ENCODE measurements at places on chromosomes 5 and 9.
A peak's percentile ranks its signal among the peaks of the same experiment; 100 is the strongest.

DNA sequence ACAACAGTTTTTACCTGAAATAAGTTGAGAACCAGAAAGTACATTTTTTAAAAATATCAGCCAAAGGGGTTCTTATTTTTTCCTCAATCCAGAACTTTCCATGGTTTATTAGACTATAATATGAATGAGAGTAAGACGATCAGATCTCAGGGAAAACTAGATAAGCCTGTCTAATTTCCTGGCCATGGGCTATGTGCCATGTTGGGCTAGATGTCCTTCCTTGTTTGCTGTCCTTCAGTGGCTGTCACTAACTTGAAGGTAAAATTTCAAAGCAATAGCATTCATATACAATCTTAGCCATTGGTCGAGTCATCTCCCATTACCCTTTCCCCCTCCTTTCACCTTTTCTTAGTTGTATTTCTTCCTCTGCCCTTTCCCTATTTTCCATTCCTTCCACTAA, 179.5 kb upstream of the PPP1R2B start:
- DNase-seq: no peak

- DNase-seq: no peak
These were observed 98.0 kb upstream of the MAP1B start for GRCh38 chr5:72009280-72009679.

DNA sequence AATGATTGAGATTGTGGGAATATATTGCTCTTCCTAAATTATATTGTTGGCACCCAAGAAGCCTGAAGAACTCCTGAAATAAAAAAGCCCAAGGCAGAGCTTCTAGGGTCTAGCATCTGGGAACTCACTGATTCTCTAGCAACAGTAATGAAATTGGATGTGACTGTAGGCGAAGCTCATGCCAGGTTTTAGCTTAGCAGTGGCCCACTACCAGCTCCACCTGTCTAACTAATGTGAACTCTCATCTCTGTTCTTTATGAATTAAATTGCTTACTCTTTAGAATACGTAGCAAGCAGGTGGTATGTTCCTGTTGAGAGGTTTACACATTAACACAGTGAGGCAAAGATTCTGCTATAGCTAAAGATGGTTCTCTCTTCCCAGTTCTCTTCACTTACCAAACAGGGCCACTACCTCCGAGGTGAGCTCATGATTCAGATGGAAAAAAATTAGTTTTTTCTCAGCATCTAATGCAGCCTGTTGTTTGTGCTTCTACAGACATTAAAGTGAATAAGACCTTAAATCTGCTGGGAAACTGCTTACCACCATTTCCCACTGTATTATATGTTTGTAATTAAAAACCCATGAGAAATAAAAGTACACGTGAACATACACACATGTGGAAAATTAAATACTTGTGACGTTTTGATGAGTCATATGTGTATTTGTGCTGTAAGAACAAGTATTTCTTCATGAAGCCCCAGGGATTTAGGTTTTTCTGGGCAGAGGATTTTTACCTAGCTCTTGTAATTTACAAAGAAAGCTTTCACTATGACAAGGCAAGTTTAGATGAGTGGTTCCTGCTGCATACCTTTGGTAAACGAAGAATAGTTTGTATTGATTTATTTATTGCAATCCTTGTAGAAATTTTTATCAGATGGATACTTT, 360.1 kb downstream of the KDM4C start:
- no peak for DNase-seq

DNA sequence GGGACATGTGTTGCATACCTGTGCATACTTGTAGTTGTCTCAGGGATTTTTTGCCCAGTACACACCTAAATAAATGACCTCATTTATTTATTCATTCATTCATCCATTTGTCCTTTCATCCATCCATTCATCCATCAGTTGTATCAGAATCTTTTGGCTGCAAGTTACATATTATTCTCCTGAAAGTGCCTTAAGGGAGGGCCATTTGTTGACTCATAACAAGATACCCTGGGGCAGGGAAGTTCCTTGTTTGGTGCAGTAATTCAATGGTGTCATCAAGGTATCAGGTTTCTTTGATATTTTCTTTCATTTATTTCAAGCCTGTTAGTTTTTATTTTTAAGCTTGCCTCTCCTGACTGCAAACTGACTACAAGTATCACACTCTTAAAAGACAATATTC, 597.9 kb upstream of the TLE4 start:
- DNase-seq: no peak

- no peak for DNase-seq
These were observed 32.8 kb downstream of the SECISBP2 start for GRCh38 chr9:89350988-89351557.

GRCh38 chr9:131743096-131743495, 3.2 kb upstream of the RAPGEF1 start:
- DNase-seq: no peak

- no peak for DNase-seq
These were observed 107.4 kb downstream of the TUSC1 start for GRCh38 chr9:25570802-25571201.

- no peak for DNase-seq
These were observed 50.6 kb upstream of the ANGPTL2 start for GRCh38 chr9:127173063-127173462.

GRCh38 chr5:134874831-134875655, 872 bp downstream of the TXNDC15 start:
- DNase-seq: peak; percentile 44

GRCh38 chr9:133158695-133159094, 5.0 kb downstream of the GBGT1 start:
- DNase-seq: no peak

DNA sequence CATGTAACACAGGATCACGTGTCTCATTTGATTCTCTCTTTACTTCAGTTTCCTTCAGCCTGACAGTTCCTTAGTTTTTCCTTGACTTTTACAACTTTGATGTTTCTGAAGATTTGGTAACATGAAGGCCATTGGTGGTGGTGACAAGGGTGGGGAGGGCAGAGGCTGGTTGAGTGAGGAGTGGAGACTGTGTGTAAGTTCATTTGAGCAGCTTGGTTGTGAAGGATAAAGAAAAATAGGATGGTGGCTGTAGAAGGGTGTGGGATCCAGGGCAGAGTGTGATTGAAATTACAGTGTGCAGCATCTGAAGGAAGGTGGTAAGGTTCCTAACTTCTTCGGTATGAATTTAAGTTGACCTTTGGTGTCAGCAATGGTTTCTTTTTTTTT, 20.4 kb downstream of the SUB1 start:
- DNase-seq: no peak

- DNase-seq: no peak
These were observed 5.9 kb downstream of the FAM193B start for GRCh38 chr5:177548495-177548894.

DNA sequence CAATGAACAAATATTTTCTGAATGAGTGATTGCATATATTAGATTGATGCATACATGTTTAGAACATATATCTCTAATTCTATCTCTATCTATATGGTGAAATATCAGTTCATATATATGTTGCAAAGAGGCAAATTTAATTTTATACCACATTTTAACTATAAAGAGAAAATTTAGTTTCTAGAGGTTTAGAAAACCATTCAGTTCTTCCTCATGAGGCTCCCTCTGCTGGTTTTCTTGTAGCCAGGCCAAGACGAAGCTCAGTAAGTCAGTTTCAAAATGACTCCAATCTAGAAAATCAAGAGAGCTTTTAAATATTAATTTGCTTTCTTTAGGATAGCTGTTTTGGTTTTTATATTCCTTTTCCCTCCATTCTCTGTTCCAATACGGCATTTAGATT, 312.1 kb downstream of the TMEM232 start:
- DNase-seq: no peak

DNA sequence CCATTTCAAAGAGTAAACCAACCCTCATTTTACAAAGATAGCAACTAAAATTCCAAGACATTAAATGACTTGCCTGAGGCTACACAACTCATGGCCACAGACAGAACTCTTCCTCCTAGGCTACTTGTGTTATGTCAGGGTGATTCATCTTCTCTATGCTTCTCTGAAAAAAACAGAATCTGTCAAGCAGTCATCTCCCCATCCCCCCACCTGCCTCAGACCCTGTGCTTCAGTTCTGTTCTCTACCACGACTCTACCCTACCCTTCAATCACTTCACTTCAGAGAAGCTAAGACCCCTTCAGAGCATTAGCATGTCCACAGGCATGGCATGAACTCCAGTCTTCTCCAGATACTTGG, 277.7 kb upstream of the PTGER4 start:
- peak; percentile 66 for DNase-seq

DNA sequence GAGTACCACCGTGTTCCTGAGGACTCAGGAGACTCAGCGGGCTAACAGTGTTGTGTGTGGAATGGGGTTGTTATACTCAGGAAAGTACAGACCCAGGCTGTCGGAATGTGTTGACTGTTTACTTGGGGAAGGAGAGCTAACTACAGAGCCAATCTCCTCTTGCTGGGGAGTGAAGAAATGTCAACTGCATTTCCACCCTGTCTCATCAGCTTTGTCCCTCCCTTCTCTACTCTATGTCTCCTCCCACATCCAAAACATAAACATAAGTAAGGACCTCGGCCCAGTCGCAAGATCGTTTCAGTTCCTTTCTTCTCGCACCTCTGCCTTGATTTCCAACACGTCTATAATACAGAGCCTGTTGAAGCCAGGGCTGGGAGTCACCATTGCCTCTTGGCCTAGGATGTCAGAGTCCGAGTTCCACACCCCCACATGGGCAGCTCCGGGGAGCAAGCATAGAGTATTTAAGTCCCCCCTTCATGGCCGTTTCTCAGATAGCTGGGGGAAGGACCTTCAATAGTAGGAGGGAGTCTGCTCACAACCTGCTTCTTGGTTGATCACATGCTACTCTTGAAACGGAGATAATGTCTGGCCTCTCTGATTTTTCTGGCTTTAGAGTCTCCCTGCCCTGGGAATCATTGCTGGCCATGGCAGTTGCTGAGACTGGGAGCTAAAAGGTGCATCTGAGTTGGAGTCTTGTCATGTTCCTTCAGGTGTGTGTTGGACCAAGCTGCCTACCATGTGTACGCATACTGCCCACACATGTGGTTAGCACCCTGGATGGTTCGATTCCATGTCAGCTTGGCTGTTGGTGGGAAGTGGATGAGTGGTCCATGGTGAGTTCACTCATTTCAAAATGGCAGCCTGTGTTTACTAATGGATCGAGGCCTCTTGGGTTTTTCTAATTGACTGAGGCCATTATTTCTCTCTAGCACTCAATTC, 147.3 kb downstream of the MTX3 start:
- no peak for DNase-seq

DNA sequence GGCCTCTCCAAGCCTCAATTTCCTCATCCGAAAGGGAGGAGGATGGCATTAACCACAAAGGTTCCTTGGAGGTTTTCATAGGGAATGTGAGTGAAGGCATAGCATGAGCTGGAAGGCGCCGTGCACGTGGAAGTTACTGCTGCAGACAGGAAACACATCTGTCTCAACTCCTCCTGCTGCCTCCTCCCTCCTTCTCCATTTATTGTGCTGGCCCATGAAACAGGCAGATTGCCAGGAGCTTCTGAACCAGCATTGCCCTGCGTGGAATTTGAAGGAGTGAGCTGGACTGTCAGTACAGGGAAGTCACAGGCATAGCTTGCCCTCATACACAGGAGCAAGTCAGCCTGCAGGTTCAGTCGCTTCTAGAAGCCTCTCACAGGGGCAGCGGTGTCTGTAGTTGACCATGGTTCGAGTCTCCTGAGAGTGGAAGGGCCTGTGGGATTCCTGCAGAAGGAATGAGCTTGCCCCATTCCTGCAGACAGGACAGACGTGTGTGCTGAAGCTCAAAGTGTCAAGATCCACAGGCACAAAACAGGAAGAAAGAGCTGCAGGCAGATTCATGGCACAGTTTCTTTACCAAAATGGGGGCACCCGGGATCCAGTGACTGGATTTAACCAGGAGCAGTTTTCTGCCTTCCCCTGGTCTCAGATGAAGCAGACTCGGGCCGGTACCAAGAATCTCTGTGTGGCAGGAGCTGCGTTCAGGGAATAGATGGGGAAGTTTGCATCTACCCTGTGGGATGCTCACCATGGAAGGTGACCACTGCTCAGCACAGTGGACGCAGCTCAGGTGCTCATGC, 48.7 kb upstream of the CTSL start:
- no peak for DNase-seq

GRCh38 chr5:170393958-170394357, 4.8 kb upstream of the KCNMB1 start:
- no peak for DNase-seq

DNA sequence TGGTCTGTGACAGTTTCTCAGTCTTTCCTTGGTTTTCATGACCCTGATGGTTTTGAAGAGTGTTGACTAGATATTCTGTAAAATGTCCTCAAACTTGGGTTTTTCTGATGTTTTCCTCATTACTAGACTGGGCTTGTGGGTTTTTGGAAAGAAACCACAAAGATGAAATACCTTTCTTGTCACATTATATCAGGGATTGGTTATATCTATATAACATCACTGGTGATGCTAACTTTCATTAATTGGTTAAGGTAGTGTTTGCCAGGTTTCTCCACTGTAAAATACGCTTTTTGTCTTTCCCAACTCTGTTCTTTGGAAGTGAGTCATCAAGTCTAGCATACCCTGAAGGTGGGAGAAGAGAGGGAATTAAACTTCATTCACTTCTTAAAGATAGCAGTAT, 3.3 kb upstream of the IL31RA start:
- DNase-seq: no peak

- DNase-seq: no peak
These were observed 86.9 kb downstream of the PTPN3 start for GRCh38 chr9:109411069-109411761.

DNA sequence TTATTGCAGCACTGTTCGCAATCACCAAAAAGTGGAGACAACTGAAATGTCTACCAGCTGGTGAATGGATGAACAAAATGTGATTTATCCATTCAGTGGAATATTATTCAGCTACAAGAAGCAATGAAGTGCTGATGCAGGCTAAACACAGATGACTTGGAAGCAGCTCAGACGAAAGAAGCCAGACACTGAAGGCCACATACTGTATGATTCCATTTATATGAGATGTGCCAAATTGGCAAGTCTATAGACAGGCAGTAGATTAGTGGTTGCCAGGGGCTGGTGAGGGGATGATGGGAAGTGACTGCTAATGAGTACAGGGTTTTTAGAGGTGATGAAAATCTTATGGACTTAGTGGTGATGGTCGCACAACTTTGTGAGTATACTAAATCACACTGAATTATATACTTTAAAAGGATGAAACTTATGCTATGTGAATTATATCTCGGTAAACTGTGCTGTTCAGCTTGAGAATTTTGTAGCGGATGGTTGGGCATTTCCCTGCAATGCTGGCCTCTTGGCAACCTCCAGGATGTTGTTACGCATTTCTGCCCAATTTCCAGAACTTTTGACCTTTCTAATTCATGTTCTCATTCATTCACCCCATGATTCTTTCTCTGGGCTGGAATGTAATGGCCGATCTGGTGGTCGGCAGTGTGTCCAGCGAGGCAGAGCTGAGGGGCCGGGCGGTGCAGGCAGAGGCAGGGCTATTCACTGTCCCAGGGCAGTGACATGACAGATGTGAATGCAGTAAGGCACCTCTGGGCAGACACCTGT, 22.0 kb upstream of the WNK2 start:
- no peak for DNase-seq
